Activated effector memory CD4-positive, alpha-beta T cell treated with anti-CD3 and anti-CD28 coated beads, Interleukin-2, amount 50 U/mL, for 16 hours (primary cell): ENCODE measurements at places on chromosomes 3 and 15.

DNA sequence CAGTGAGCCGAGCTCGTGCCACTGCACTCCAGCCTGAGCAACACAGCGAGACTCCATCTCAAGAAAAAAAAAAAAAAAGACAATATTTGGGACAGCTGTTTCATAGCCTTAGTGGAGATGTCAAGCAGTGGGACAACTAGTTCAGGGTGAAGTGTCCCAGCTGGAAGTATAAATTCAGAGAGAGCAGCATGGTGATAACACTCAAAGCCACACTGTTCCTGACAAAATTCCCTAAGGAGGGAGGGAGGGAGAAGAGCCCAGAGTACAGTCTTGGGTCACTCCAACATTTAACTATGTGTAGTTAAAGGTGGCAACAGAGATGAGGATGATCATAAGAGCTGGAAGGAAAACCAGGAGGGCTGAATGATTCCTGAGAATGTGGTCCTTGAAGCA, 21.1 kb upstream of the IP6K2 start:
- DNase-seq: no peak

GRCh38 chr3:122916580-122916979, 111.0 kb downstream of the SEMA5B start:
- no peak for DNase-seq

DNA sequence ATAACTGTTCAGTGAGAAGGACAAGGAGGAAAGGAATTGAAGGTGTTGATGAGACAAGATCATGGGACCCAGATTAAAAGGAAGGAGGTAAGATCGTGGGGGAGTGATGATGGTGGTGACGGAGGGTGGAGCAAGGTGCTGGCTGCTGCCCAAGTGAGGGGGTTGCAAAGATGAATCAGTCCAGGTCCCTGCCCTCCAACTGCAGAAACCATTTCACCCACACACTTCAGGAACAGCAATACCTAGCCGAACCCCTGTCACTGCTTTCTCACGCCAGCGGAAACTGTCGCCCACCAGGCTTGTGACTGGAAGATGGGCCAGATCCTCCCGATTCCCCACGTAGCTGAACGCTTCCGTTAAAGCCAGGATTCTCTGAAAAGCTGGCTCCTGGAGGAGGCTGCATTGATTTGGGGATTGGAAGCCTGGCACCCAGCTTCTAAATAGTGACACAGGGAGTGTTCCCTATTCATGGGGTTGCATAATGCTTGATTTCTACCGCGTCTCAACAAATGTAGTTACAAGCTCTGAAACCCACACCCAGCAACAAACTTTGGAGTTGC, 3.2 kb upstream of the LSG1 start:
- DNase-seq: peak; percentile 88

- no peak for DNase-seq
Measured at GRCh38 chr3:168933614-168934013, 729.9 kb downstream of the MECOM start.

GRCh38 chr3:49607796-49608195, 53.5 kb downstream of the BSN start:
- no peak for DNase-seq

GRCh38 chr3:139629033-139629432, 48.7 kb downstream of the NMNAT3 start:
- no peak for DNase-seq

DNA sequence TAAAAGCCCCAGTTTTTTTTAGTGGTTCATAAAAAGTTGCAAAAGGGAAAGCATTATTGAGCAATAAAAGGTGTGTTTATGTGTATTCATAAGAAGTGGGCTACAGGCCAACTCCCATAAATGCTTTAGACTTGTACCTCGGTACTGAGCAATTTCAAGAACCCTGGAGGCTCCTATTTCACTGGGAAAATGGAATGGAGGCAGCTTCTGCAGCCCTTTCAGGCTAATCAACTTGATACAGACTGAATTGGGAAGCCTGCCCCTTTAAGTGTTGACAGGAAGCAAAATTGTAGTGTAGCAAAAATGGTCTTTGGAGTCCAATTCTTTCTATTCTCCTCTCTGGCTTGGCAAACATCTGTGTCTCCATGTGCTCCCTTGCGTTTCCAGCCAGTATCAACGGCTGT, 118.8 kb downstream of the ECT2 start:
- no peak for DNase-seq

GRCh38 chr15:84946772-84947489, 34.7 kb upstream of the PDE8A start:
- no peak for DNase-seq

DNA sequence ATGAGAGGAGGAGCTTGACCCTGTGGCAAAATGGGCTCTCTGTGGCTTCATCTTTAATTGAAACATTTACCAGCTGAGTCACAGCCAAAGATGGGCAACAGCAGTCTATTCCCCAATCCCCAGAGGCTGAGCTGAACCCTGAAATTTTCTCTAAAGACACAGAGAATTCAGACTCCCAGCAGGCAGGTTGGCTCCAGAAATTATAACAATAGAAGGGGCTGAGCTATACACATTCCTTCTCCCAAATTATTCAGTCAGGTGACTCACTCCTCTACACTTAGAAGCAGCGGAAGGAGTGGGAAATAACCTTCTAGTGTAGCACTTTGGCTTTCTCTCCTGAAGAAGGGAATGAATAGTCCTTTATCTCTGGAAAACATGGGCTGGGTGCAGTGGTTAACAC, 264.3 kb upstream of the ARHGEF26 start:
- no peak for DNase-seq
